ENCODE measurements at places on chromosomes 4 and X.
A peak's percentile ranks its signal among the peaks of the same experiment; 100 is the strongest.

DNA sequence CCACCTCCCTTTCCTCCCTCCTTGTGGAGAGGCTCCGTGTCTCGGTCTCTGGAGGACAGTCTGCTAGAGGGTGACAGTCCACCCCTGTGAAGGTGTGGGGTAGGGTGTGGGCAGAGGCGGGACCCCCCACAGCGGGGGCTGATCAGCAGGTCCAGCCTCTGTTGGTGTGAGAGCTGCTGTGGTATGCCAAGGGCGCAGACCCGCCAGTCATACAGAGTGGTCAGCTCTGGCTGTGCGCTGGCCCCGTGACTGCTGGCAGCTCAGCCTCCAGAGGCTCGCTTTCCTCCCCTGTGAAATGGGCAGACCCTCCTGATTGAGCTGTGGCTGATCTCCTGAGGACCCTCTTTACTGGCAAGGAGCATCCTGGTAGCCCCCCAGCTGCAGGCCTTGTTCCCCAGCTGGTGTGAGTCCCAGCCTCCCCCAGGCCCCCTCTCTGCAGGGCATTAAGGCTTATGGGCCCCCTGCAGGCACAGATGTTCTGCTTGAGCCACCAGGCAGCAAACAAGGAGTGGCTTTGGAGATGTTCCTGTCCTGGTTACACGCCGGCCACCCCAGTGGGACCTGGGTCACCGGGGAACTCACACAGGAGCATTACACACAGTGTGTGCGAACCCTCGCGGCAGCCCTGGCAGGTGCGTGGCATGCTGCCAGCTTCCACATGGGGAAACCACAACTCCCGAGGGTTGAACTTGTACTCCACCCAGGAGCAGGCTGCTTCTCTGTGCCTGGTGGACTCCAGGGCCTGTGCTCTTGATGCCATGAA lies 76.8 kb downstream of the PPP2R2C start:
- no peaks in the 10 kb centered on the region for H3K4me1 ChIP-seq
- peaks cover 28% of the 10 kb centered on the region for H3K27me3 ChIP-seq
- no peak for DNase-seq
- H3K27ac ChIP-seq: no peak overlapping the region
- H3K4me3 ChIP-seq: no peak overlapping the region
- H3K36me3 ChIP-seq: no peaks in the 10 kb centered on the region

DNA sequence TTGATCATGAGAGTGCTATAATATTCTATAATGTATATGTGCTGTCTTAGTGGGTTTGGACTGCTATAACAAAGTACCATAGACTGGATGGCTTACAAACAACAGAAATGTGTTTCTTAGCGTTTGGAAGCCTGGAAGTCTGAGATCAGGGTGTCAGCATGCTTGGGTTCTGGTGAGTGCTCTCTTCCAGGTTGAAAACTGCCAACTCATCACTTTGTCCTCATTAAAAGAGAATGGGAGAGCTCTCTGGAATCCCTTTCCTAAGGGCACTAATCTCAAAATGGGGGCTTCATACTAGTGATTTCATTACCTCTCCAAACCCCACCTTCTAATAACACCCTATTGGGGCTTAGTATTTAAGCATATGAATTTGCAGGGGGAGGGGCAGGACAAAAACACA lies 33.5 kb upstream of the KCNIP4 start:
- no peaks in the 10 kb centered on the region for H3K27me3 ChIP-seq
- no peaks in the 10 kb centered on the region for H3K36me3 ChIP-seq
- H3K27ac ChIP-seq: no peak overlapping the region

- no peak for DNase-seq
- H3K4me1 ChIP-seq: no peaks in the 10 kb centered on the region
- H3K27ac ChIP-seq: no peak overlapping the region
- no peaks in the 10 kb centered on the region for H3K36me3 ChIP-seq
- H3K27me3 ChIP-seq: no peaks in the 10 kb centered on the region
- no peak overlapping the region for H3K4me3 ChIP-seq
Observed at GRCh38 chrX:148441387-148441786, 59.0 kb upstream of the AFF2 start.

DNA sequence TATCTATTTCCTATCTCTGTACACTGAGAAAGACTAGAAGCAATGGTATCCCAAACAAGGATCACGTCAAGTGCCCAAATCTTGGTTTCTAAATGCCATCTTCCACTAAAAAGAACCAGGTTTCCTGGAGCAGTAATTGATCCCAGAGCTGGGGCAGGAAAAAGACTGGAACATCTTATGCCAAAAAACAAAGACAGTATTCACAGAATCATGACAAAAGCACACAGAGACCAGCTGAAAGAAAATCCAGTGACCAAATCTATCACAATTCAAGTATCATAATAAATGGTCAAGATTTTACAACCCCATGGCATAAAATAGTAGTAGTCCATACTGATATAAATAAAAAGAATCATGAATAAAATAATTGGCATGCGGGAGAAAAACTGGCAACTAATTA lies 44.9 kb downstream of the CENPC start:
- no peaks in the 10 kb centered on the region for H3K4me1 ChIP-seq
- no peak overlapping the region for H3K27ac ChIP-seq
- no peaks in the 10 kb centered on the region for H3K27me3 ChIP-seq
- no peak overlapping the region for H3K4me3 ChIP-seq
- no peak for DNase-seq

GRCh38 chrX:147522981-147523380 lies 388.7 kb upstream of the FMR1 start:
- no peak overlapping the region for H3K4me3 ChIP-seq
- no peak overlapping the region for H3K27ac ChIP-seq
- no peaks in the 10 kb centered on the region for H3K4me1 ChIP-seq
- no peak for DNase-seq
- H3K27me3 ChIP-seq: no peaks in the 10 kb centered on the region

DNA sequence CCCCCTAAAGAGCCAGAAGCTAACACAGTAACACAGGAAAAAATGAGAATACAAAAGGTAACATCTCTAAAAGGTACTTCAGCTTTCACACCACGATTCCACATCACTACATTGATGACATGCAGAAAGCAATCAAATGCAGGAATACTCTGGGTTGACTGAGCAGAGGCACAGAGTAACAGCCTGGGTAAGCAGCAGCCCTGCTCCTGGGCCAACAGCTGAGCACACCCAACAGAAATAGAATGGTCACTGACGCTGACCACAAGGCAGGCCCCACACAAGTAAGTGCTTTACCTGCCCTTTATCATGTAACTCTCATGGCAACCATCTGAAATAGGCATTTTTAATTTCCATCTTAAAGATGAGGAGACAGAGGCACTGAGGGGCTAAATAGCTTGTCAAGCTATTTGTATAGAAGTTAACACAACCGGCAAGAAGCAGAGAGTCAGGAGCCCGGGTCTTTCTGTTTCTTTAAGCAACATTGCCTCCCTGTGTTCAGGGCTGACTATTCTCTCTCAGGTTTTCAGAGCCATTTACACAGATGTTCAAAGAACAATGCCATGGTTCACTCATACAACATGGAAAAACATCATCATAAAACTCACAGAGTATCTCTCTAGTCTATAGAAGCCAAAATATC lies 168.9 kb downstream of the ZNF674 start:
- no peaks in the 10 kb centered on the region for H3K27me3 ChIP-seq
- no peak for DNase-seq
- no peaks in the 10 kb centered on the region for H3K4me1 ChIP-seq
- H3K4me3 ChIP-seq: no peak overlapping the region
- H3K27ac ChIP-seq: no peak overlapping the region

DNA sequence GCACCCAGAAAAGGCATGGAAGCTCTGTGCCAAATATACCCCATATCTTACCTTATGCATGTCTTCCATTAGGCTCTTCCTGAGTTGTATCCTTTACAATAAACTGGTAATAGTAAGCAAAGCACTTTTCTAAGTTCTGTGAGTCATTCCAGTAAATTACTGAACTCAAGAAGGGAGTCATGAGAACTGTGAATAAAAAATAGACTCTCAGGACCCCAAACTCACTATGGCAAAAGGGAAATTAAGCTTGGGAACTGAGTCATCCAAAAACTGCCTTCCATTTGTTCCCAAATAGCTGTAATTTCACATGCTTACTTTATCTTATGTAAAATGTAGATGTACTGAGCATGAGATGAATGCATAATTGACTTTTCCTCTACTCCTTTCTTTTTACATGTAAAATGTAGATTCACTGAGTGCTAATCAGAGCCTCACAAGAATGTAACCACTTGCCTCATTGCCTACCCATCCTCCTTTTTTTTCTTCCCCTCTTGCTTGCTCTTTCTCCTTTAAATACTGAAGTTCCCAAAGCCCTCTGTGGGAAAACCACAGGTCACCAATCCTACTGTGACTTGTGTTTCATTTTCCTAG lies 8.1 kb downstream of the TCEAL3 start:
- no peak overlapping the region for H3K4me3 ChIP-seq
- no peaks in the 10 kb centered on the region for H3K4me1 ChIP-seq
- H3K27me3 ChIP-seq: no peaks in the 10 kb centered on the region

DNA sequence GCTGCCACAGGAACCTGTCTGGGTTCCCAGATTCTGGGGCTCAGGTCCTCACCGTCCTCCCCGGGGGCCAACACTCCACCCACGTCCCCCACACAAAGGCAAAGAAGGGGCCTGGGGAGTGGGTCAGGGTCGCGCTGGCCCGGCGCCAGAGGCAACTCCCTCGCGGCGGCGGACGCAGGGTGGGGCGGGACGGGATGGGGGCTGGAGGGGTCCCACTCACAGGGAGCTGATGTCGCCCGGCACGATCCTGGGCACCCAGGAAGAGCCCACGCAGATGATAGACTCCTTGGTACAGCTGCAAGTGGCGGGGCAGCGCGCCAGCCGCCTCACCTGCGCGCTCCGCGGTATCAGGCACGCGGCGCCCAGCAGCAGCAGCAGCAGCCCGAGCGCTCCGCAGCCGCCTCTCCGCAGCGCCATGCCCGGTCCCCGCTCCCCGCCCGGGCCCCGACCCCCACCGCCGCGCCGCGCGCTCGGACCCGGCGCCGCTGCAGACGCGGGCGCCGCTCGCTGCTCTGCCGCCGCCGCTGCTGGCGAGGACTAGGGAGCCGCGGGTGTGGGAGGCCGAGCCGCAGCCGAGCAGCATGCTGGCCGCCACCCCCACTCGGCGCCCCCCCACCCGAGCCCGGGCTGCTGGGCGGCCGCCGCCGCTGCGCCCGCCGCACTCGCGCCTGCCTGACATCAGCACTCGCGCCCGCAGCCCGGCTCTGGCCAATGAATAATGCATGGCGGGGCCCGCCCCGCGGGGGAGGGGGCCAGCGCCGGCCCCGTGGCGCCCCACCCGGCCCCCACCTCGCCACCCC lies at the start of gene LGI2:
Gene LGI2 (minus strand): TSS at position 670 of the 800 bp plus-strand sequence. CDS start 253 bp downstream, at position 417.
- H3K4me1 ChIP-seq: peaks cover 6% of the 10 kb centered on the region
- peak within 1 kb of the TSS; percentile 50 for H3K4me3 ChIP-seq
- peaks cover 17% of the 10 kb centered on the region for H3K27me3 ChIP-seq
